ENCODE measurements at places on chromosomes 12 and 14. TPM values are rescaled to one million over a fixed set of nuclear protein-coding genes. Genes with fewer than 3 reads are reported as not detected.

DNA sequence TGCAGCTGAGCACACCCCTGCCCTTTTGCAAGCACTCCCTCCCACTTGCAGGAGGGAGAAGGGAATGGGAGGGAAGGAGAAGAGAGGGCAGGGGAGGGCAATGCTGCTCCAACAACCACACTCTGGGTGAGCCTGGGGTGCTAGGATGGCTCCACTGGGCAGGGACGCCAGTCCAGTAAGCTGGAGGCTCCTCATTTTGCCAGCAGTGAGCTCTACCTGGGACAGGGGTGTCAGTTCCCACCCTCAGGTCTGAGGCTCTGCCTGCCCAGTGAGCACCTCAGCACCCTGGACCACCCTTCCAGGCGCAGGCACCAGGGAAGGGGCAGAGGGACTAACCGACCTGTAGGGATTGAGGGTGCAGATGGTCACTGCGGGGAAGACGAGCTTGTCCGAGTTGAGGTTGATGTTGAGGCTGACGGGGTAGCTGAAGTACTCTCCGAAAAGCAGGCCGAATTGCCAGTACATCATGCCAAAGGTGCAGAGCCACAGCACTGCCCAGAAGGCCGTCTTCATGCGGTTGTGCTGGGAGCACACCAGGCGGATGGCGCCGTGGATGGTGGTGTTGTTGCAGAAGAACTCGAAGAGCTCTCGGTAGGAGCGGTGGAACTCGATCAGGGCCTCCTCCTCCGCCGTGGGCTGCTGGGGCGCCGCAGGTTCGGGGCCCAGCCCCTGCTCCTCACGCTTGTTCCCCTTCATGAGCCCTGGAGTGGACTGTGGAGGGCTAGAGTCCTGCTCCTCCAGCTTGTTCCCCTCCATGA is 1.2 kb downstream of the SCNN1A start:
- no peak for DNase-seq

DNA sequence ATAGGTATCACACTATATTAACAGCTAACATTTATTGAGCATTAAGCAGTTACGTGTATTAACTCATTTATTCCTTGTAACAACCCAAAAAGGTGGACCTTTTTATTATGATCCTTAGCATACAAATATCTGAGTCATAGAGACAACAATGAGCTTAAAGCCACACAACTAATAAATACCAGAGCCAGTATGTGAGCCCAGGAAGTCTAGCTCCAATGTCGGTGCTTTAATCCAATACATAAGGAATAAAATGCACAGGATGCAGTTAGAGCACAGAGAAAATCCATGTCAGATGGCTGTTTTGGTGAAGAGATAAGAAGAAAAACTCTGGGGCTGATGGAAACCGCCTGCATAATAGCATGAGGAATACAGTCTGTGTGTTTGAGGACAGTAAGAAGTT is 888.6 kb downstream of the TMTC2 start:
- no peak for DNase-seq

GRCh38 chr14:64580467-64580866 is 30.7 kb downstream of the PPP1R36 start:
- DNase-seq, result no peak

DNA sequence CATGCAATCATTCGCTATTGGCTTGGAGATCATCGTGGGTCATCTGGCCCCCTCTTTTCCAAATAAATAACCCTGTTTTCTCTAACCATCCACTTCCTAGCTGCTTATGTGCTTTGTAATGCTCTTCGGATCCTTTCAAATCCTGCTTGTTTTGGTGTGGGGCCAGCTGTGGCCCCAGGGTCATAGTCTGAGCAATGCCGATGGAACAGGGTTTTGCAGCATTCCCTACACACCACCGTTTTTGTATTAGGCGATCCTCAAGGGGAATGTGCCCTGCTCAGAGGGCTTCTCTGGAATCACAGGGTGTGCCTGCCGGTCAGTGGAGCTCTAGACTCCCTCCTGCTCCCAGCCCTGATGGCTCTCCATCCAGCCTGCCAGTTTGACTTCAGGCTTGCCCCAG is 78.1 kb upstream of the NRXN3 start:
- DNase-seq, result no peak

- DNase-seq, result peak; percentile 48
Observed at GRCh38 chr14:71262441-71262840, 355.2 kb downstream of the PCNX1 start.

- no peak for DNase-seq
Observed at GRCh38 chr12:89041078-89041477, 311.2 kb downstream of the DUSP6 start.

GRCh38 chr12:108722992-108723766 is 8.1 kb downstream of the CORO1C start:
- peak; percentile 78 for DNase-seq

DNA sequence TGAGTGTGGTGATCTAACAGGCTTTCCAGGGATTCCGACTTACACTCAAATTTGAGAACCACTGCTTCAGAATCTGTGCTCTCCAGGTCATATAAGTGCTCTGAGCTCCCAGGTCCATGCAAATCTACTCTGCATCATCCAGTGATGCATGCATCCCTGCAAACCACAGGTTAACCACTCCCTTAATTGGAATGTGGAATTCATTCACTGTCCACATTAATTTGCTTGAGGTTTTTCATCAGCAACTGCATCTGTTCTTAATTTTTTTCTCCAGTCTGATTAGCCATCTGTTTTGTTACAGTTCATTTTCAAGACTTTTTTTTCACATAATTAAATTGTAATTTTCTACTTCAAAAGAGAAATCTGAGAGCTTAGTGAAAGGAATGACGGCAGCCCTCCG is 43.4 kb upstream of the RIN3 start:
- DNase-seq, result peak; percentile 55

GRCh38 chr12:46661110-46661845 is 164.5 kb downstream of the SLC38A4 start:
- peak; percentile 96 for DNase-seq

The C14orf132 gene
- 48.6 TPM for total RNA-seq

The SYT1 gene
- total RNA-seq, result 0.51 TPM

The C12orf50 gene
- total RNA-seq, result under 0.01 TPM

The KNTC1 gene
- 8.0 TPM for total RNA-seq

The CCDC177 gene
- total RNA-seq, result not detected

All from fibroblast of lung (primary cell).